NCI-H2171 treated with DMSO at 0.1 percent for 48 hours (cell line): ENCODE measurements at places on chromosomes 4 and X.

GRCh38 chr4:165972747-165973146, 99.7 kb downstream of the TLL1 start:
- no peak for DNase-seq

DNA sequence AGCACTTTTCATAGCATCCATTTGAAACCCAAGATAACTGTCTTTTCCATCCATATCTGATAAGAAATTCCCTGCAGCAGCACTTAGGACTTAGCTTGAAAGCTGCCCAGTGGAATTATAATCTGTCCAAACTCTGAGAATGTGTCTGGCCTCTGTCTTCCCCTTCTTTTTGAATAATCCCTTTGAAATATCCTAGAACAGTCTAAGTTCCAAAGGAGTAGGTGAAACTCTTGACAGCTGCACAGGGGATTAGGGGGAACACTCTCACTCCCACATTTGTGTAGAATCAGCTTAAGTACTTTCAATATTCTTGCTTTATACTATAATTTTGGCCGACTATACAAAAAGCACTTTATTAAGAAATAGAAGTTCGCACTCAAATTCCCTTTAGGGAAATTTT, 157.7 kb downstream of the PAPSS1 start:
- no peak for DNase-seq

GRCh38 chr4:64724689-64725088, 315.4 kb upstream of the TECRL start:
- DNase-seq = no peak

- no peak for DNase-seq
These were observed 144.0 kb downstream of the SH3KBP1 start for GRCh38 chrX:19743386-19743785.

DNA sequence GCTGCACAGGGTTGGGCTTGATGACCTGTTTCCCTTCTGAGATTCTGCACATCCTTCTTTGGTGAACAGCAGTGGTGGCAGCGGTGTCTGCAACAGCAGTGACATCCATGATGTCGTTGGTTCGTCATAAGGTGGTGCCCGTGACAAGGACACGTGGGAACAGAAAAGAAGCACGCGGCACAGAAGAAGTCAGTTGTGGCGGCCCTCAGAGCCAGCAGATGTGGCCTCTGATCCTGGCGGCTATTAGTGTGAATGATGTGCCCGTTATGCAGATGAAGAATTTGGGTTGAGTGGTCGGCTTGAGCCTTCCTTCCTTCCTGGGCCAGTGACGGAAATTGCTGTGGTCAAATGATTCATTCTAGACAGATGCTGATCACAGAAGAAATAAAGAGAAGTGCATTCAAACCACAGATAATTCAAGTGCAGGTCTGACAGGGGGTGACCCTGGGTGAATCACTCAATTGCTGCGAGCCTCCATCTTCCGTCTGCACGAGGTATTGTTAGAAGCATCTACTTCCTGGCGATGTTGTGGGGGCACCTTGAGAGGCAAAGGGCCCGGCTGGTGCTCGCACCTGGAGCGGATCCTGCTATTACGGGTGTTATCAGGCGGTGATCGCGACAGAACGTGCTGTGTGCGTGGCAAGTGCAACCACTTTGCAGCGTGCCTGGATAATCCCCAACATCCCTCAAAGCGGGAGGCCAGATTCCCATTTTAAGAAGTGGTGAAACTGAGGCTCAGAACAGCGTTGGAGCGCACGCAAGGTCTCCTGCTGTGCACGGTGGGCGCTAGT, 215.2 kb upstream of the PSAPL1 start:
- DNase-seq = no peak

- DNase-seq = no peak
These were observed 204.2 kb downstream of the PABPC4L start for GRCh38 chr4:133997436-133997835.

GRCh38 chr4:167873496-167873895, 218.8 kb upstream of the ANXA10 start:
- DNase-seq = no peak

DNA sequence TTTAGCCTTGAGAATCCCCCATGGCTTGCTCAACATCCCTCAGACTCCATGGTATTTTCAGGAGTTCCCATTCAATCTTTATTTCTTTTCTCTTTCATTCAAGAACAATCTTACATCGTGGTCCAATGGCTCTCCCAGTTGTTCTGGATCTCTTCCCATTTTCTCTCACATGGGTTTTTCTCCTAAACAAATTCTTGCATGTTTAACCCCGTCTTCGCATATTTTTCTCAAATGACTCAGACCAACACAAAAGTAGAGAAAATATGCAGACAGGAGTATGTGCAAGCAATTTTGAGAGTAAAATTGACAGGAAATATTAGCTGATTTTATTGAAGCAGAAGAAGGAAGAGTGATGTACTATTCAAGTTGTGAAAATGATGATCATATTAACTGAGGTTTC, 396.4 kb upstream of the TRAM1L1 start:
- DNase-seq = no peak

DNA sequence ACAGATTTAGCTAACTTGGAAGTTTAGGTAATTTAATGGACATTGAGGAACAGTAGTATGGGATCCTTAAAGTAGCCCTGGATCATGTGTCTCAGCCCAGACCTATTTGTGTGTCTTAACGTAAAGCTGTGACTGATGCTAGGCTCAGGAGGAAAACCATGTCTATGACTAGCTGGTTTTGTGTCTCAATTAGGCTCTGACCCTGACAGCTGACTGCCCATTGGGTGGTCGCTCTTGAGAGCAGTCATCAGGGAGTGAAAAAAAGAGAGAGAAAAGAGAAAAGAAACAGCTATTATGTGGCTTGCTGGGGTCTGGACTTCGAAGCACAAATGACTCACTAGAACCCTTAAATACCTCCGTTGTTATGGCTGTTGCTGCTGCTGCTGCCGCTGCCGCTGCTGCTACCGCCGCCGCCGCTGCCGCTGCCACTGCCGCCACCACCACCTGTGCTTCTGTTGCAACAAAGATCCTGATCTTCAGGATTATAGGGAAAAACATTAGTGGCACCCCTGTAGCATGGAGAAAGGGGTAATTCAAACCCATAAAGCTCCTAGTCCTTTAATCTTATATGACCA, 70.7 kb downstream of the GSPT2 start:
- no peak for DNase-seq

- no peak for DNase-seq
These were observed 121.8 kb upstream of the EDA2R start for GRCh38 chrX:66760651-66761050.

- DNase-seq = no peak
These were observed 56.7 kb upstream of the ATOH1 start for GRCh38 chr4:93771640-93772411.

GRCh38 chr4:152063621-152064240, 302.9 kb upstream of the GATB start:
- peak; percentile 74 for DNase-seq

GRCh38 chr4:112341033-112341432, 43.9 kb downstream of the ALPK1 start:
- DNase-seq = no peak

DNA sequence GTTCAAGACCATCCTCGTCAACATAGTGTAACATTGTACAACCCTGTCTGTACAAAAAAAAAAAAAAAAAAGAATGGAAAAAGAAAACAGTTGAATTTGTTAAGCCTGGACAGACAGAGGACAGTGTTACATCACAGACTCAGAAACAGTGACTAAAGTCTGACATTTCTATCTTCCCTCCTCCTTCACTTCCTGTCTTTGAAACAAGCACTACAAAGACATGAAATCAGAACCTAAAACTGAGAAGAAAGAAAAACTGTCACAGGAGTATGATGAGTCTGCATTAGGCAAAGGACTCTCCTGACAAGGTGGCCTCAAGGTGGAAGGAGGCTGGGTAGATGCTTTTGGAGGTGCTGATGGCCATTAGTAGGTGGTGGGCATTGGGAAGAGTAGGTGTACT, 126.7 kb downstream of the RBM47 start:
- DNase-seq = no peak

DNA sequence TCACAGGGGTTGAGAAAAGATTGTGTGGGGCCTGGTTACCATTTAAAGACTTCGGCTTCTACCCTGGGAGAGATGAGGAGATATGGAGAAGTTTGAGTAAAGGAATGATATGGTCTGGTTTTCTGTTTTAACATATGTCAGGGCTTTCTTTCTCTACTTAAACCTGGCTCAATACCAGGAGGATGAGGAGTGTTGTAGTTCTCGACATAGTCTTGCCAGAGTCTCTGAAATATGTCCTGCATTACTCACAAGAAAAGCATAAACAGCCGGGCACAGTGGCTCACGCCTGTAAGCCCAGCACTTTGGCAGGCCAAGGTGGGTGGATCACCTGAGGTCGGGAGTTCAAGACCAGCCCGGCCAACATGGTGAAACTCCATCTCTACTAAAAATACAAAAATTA, 16.4 kb upstream of the ACE2 start:
- DNase-seq = no peak

GRCh38 chr4:169051761-169052593, 41.9 kb upstream of the CBR4 start:
- DNase-seq = no peak

GRCh38 chr4:108166441-108167315, 2.1 kb downstream of the LEF1 start:
- no peak for DNase-seq

- no peak for DNase-seq
These were observed 20.4 kb downstream of the CASP6 start for GRCh38 chr4:109682875-109683274.

DNA sequence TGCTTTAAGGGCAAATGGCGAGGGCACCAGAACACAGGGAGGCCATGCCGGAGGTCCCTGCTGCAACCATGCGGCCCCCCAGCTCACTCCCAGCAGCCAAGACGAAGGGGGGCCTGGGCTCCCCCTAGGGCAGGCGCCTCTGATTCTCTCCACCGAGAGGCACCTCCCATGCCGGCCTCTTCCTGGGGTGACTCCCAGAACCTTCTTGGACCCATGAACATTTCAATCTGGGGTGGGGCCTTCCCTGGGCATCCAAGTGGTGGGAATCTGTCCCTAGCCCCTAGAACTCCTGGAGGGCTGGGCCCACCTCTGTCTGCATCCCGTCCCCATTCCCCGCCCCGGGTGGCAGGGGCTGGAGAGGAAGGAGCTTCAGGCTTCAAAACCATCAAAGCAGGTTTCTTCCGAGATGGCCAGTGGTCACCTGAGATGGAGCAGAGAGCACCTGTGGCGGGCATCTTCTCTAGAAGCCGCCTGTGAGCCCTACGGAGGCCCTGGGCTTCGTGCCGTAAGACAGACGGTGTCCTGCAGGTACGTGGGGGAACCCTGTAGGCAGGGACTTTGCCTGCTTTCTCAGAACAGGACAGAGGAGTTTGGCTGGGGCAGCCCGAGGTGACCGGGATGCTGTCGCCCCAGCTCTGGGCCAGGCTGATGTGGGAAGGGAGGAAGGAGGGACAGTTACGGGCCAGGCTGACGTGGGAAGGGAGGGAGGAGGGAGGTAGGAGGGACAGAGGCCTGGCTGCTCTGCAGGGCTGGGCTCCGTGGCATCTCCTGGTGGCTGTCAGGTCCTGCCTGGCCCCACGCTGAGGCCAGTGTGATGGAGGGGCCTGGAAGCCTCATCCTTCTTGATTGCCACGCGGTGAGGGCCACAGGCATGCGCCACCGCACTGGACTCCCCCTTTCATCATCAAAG, 6.8 kb upstream of the SLC25A6 start:
- no peak for DNase-seq

- DNase-seq = no peak
These were observed 102.4 kb downstream of the ARHGAP24 start for GRCh38 chr4:85577307-85577706.

DNA sequence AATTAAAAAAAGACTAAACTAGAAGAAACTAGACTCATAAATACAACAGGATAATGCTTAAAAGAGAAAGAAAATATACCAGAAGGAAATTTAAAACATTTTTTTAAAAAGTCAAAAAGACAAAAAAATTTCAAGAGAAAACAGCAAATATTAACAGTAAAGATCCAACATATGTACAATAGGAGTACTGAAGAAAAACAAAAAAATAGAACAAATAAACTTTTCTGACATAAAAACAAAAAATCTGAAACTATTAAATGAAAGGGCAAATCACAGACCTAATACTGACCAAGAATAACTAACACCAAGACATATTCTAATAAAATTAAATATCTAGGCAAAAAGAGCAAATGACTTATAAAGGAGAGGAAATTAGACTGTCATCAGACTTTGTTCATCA, 11.5 kb downstream of the DNAJB14 start:
- DNase-seq = no peak

GRCh38 chrX:64152857-64153256, 52.7 kb downstream of the AMER1 start:
- no peak for DNase-seq

- DNase-seq = no peak
These were observed 160.4 kb upstream of the MAP3K15 start for GRCh38 chrX:19675731-19676130.

GRCh38 chr4:165945991-165946390, 73.0 kb downstream of the TLL1 start:
- no peak for DNase-seq

DNA sequence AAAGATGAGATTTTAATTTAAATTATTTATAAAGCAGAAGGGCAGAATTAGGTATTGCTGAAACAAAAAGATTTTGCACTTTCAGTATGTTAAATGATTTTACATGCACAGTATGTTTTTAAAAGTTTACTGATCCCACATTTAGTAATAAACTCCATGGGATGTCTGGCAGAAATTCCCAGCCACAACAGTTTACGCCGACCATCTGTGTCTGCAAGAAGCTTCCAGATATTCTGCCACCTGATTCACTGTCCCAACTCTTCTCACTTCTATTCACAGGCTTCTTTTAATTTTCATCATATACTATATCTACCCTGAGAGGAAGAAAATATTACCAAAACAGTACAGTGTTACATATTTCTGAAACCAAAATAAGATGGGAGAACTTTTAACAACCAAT, 115.8 kb upstream of the IQCM start:
- no peak for DNase-seq

DNA sequence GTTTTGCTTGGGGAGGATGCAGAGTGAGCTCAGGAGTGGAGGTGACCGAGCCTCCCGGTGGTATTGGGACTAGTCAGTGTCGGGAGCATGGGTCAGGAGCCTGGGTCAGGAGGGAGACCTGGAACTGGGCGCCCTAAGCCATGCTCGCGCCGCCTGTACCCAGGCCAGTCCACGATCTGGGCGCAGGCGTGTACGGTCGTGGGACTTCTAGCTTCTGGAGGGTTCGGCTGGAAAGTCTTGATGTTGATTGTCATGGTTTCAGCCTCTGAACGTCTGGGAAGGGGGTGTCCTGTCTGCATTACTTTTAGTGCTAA, 244 bp downstream of the EIF2S3 start:
- no peak for DNase-seq

DNA sequence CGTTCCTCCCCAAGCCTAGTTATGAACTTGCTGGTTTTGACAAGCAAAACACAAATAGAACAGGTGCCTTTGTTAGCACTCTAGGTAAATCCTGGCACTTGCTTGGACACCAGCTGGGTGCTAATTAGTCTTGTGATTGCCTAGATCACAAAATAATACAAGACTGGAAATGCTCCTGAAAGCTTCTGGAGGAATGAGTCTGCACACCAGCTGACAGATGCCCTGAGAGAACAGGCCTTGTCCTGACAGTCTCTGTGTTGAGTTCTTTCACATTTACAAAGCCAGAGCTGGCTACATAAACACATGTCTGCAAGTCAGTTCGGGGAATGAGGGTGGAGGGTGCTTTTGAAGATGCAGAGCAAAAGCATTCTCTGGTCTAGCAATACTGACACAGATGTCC, 93.8 kb downstream of the ELOVL6 start:
- DNase-seq = peak; percentile 1

GRCh38 chrX:39425124-39425806, 624.0 kb downstream of the MID1IP1 start:
- DNase-seq = no peak
